ENCODE measurements at places on chromosomes 16 and 17.

GRCh38 chr17:16273499-16273898, 56.5 kb downstream of the PIGL start:
- DNase-seq = no peak

GRCh38 chr17:81040791-81041337, 5.9 kb downstream of the BAIAP2 start:
- no peak for DNase-seq

DNA sequence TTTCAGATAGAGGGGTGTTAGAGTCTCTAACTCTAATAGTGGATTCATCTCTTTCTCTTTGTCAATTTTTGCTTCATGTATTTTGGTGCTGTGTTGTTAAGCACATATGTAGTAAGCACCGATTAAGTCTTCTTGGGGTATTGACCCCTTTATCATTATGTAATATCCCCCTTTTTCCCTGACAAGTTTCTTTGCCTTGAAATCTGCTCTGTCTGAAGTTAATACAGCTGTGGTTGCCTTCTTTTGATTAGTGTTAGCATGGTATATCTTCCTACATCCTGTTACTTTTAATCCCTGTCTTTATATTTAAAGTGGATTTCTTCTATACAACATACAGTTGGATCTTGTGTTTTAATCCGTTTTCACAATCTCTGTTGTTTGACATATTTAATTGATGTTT, 60.6 kb downstream of the BCAS3 start:
- DNase-seq = no peak

DNA sequence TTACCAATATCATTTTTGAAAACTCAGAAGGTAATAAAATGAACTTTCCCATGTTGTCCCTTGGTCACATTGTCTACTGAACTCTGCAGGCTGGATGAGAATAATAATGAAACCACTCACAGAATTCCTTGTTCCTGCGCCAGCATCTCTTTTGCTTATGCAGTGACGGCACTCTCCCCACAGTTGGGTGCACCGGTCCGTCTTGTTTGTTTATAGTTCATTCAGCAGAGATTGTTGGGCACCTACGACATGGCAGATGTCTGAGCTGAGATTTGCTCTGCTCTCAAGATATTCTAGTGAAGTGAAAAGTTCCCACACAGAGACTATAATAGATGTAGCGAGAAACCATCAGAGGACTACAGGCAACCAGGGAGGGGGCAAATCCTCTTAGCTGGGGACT, 375.7 kb upstream of the CDH11 start:
- DNase-seq = no peak

GRCh38 chr17:289409-289808, 63.2 kb downstream of the RPH3AL start:
- no peak for DNase-seq

- no peak for DNase-seq
These were observed 21.9 kb downstream of the UNC13D start for GRCh38 chr17:75822119-75822799.

GRCh38 chr17:2816688-2817087, 20.4 kb downstream of the RAP1GAP2 start:
- no peak for DNase-seq

DNA sequence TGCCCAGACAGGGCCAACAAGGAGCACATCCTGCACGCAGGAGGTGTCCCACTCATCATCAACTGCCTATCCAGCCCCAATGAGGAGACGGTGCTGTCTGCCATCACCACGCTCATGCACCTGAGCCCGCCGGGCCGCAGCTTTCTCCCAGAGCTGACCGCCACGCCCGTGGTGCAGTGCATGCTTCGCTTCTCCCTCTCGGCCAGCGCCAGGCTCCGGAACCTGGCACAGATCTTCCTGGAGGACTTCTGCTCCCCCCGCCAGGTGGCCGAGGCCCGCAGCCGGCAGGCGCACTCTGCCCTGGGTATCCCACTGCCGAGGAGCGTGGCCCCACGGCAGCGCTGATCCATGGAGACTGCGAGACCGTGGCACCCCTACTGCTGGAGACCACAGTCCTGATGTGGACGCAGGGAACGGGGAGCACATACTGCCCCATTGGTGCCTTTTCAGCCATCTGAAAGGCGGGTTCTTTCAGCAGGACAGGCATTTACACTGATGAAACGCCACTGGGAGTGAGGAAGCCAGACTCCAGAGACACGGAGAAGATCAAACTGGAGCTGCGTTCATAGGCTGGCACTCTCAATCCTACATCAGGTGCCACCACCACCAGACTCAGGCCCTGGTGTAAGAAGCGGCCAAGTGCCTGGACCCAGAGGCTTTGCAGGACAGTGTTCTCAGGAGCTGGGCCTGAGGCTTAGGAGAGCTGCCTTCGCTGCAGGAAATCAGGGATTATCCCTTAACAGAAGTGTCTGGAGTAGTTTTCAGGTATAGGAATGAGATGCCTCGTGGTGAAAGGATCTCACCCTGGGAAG, 2.6 kb downstream of the NT5C start:
- DNase-seq = no peak

GRCh38 chr16:27346819-27347218, 33.0 kb downstream of the IL4R start:
- no peak for DNase-seq

DNA sequence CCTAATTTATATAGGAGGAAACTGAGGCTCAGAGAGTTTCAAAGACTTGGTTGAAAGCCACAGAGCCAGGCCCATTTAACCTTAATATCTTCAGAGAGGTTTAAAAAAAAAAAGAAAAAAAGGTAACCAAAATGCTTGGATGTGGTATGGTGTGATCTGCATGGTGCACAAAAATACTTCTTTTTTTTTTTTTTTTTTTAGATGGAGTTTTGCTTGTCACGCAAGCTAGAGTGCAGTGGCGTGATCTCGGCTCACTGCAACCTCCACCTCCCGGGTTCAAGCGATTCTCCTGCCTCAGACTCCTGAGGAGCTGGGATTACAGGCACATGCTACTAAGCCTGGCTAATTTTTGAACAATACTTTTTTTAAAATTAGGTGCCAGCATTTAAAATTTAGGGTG, 101.8 kb downstream of the XYLT1 start:
- no peak for DNase-seq

DNA sequence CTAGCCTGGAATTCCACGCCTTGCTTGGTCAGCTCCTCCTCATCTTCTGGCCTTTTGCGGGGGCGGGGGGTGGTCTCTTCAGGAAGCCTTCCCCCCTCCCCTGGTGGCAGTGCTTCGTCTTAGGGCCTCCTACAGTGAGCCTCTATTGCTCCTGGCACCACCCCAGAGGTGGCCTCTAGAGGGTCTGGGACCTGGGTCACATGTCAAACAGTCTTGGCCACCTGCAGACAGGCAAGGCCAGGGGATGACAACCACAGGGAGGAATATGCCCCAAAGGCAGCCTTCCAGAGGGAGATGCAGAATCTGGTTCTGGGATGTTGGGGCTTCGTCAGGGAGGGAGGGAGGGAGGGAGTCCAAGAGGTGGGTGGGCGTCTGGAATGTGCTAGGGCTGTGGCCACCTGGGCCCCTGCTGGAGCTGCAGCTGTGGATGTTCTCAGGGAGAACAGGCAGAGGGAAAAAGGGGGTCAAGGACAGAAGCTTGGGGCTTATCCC, 50.6 kb downstream of the SMPD3 start:
- DNase-seq = no peak

DNA sequence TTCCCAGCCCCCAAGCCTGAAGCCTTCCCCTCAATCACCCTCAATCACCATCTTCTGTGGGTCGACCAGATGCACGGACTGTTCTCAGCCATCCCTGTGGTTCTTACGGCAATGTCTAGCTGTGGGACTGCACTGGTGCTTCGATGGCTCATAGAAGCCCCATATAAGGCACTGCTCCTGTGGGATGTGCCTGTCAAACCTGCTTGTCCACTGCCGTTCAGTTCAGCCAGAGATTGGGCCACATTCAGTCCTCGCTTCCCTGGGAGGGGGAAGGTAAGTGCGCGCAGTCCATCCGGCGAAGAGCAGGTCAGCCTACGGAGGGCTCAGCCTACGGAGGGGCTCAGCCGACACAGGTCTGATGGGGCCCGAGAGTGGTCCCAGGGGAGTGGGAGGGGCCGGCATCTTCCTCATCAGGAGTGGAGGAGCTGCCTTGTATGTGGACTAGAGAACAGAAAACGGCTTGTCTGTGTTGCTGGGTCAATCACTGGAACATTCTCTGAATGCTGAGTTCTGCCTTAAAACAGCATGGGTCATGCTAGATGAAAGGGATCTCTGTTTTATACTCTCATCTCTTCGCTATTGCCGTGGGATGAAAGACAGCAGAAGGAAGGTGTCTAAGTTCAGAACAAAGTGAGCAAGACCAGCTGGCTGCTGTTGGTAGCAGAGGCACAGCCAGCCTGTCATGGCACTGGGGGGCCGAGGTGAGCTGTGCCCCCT, at the start of gene CARD14:
TSS of gene CARD14 (plus strand) at position 247 of the 717 bp plus-strand sequence. CDS start 11,409 bp downstream, outside the sequence.
- no peak for DNase-seq

GRCh38 chr17:62965174-62965685, 805 bp upstream of the TANC2 start:
- no peak for DNase-seq

DNA sequence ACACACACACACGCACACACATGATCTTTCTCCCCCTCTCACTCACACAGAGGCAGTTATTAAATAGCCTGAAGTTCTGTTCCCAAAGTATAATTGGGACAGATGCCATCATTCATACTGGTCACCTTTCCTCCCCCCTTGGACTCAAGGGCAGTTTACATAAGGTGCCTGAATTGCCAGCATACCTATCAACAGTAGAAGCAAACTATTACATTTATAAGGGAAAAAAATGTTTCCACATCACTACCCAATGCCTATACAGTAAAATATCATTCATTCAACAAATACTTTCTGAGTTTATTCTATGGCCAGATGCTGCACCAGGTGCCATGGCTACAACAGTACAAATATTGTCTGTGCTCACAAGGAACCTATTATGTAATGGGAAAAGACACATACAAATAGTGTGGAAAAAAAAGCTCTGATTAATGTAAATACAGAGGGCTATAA, 6.3 kb downstream of the CNTD1 start:
- DNase-seq = no peak

GRCh38 chr17:63445954-63446752, at the start of gene CYB561:
Gene CYB561 (minus strand): TSS chr17:63446306. CDS start chr17:63437547, 8,759 bp downstream.
- no peak for DNase-seq

DNA sequence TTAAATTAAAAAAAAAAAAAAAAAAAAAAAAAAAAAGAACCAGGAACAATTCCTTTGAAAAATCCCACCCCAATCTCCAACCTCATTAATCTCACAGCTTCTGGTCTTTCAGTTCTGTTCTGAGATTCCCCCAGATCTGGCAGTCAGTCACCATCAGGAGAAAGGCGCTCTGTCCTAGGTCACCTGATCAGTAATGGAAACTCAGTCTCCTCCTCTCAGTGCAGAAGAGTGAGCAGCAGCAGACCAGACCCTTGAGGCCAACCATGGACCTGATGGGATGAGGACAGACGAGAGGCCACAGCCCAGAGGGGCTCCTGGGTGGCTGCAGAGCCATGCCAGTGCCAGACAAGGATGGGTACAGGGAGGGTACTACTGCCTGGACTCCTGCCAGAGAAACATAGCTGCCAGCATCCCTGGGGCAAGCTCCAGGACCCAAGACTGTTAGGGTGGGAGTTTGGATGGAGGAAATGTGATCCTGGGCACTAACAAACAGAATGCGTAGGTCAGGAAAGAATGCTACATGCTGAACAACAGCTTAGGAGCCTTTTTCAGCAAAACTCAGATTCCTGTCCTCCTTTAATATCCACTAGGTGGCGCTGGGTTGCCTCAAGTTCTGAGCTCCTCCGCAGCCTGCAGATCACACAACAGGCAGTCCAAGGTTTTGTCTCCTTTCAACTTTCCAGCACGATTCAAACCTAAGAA, 28.7 kb downstream of the MPG start:
- DNase-seq = no peak

GRCh38 chr16:23952128-23952970, 116.6 kb downstream of the PRKCB start:
- DNase-seq = no peak

GRCh38 chr17:67830440-67830839, 5.1 kb downstream of the BPTF start:
- no peak for DNase-seq

DNA sequence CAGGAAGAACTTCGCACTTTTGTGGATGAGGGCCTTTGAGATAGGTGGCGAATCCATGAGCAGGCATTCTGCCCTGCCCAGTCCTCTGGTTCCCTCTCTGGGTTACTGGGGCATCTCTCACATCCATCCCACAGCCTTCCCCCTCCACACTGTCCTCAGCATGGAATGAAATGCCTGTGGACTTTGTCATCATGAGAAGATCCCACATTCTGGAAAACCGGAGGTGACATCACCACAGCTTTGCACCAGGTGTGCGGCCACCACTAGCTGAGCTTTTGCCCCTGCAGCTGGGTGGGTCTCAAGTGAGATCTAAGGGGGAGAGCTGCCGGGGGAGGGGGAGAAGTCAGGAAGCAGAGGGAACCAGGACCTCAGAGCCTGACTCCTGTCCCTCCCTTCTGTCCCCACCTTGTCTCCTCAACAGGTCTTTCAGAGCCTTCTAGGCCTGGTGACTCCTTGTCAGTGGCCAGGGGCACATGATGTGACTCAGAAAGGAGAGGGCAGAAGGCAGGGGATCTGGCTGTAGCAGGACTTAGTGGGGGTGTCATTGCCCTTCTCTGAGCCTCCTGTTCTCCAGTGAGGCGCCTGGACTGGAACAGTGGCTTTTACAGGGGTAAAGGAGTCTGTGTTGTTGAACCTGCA, 40.0 kb upstream of the DLX4 start:
- DNase-seq = no peak

DNA sequence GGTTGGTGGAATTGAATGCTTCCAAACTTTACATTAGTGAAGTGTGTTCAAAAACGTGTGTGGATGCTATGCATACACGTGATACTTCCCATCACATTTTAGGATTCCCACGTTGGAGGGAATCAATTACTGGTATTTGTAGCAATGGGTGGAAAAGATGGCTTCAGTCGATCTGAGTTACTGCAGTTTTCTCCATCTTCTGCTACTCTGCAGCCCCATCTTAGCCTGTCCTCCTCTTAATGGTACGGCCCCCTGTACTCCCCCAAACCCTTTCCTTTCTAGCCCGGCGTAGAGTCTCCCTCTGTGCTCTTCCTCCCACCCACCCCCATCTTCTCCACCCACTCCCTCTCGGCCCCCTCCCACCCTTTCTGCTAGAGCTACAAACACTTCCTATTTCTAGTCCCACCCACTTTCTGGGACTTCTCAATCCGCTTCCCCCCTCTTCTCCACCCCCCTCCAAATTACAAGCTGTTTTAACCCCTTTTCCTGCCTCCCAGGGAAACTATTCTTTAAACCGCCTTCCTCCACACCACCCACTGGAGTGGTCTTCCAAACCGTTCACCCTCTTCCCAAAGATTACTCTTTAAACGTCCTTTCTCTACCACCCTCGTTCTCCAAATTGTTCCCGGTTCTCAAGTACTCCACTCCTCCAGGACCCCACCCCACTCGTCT, 1.1 kb downstream of the CHTF8 start:
- DNase-seq = no peak

GRCh38 chr16:67026570-67026969, 2.4 kb upstream of the CBFB start:
- no peak for DNase-seq

All from cortex of kidney (tissue), 1 donor.